ENCODE measurements at places on chromosomes 5 and 9.
A peak's percentile ranks its signal among the peaks of the same experiment; 100 is the strongest.

GRCh38 chr5:10220248-10220647 is 29.4 kb downstream of the ATPSCKMT start:
- no peak for DNase-seq

GRCh38 chr9:131393622-131394463 is at the start of gene PRRC2B:
PRRC2B (plus strand) TSS chr9:131394086; CDS start chr9:131430145, 36,059 bp downstream.
- peak; percentile 61 for DNase-seq

DNA sequence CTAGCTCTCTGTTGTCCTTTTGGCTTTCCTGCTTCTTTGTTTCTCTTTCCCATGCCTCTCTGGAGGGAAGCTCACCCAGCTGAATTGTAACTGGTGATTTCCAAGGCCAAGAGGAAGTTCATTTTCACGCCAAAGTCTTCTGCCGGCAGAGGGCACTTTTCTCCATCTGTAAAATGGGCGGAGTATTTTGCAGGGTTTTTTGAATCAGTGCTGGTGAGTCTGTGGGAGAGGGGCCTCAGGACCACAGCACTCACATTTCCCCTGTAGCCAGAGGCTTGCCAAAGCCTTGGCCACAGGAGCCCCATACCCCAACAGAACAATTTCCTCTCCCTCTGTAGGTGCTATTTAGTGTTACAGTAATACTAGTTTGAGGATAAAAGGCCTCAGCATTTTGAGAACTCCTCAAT is 42.3 kb upstream of the MATR3 start:
- no peak for DNase-seq

DNA sequence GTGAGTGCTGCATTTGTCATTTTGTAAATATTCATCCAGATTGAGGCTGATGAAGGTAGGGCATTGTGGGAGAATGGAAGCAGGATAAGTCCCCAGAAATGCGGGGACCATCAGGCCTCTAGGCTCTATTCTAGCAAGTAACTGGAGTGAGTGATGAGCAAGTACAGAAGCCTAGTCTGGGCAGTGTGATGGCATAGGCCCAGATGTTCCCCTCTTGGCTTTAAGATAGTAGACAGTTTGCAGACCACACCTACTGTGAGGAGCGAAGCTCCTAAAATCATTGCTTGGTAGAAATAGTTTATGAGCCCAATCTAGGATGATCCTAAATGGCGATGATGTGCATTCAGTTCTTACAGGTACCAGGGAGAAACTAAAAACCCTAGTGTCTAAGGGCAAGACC is 24.3 kb downstream of the NDFIP1 start:
- DNase-seq: no peak

- DNase-seq: no peak
Observed at GRCh38 chr5:111747337-111747736, 9.7 kb downstream of the NREP start.

DNA sequence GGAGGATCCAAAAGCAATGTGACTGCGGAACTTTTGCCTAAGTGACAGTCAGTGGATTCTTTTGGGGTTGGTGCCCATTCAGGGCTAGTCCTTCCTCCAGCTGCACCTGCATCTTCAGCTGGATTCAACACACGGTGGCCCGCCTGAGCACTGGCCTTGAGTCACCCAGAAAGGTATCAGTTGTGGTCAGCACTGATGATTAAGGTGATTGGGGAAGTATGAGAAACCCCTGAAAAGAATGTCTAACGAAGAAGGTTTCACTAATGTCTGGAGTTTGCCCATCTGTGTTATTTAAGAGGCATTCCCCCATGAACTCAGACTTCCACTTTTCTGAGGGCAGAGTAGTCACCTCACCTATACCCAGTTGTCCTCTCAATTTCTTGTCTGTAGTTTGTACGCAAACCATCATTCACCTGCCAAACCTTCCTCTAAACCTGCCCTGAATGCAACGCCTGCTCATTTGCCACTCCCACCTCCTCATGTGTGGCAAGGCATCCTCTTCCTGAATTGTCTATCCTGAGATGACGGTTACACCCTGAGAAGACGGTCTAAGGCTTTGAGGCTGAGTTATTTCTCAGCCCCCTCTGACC is 27.2 kb downstream of the CSF2 start:
- no peak for DNase-seq

DNA sequence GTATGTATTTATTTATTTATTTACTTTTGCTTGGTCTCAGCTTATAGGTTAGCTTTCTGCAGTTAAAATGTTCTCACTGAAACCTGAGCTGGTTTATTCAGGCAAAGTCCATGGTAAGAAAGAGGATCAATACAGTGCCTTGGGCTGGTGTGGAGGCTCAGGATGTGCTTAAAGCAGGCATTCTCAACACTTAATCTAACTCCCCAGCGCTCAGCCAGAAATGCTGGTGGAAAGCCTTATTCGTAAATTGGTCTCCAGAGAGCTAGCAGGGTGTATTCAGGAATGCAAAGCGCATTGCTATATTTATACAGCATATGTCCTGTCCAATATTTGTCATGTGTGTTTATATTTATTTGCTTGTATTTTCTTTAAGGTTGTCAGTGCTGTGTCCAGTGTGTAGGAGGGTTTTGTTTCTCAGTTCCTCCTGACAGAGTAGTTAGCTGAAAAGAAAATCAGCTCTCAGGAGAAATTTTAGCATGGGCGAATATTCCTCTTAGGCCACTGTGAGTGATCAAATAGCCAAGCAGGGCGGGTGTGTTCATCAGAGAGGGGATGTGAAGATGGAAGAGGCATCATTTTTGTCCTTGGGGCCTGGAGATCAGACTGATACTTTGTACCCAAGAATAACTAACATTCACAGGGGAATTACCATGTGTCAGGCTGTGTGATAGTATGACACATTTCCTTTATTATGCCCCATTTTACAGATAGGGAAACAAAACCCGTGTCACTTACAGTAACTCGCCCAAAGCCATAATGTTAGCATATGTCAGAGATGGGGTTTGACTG is 65.8 kb downstream of the DOCK2 start:
- no peak for DNase-seq

DNA sequence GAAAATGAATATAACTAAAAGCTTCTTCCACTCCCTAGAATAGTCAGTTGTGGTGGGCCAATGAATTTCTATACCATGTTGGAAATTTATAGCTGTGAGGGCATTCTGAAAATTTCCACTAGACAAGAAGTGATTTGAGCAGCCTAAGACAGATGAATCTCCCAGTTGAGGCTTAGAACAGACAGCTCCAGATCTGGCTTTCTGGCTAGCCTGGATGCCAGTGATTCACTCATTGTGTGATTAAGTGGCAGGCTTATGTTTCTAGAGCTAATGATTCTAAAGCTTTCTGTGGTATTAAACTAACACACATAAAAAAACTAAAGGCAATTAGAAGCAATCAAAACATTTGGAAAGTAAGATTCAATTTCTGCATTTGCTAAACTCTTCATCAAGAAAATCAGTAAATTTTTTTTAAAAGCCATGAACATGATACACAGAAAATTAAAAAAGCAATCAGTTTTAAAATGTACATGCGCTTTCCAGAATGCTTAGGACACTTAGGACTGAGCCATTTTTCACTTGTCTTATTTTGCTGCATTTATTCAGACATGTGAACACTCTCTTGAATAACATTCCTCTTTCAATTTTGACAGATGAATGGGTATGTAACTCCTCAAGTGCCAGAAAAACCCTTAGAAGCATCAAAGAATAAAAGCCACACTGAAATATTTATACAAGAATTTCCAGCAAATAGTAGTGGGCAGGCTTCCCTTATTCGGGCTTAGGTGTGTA is 100.5 kb upstream of the GNAQ start:
- DNase-seq: peak; percentile 2

DNA sequence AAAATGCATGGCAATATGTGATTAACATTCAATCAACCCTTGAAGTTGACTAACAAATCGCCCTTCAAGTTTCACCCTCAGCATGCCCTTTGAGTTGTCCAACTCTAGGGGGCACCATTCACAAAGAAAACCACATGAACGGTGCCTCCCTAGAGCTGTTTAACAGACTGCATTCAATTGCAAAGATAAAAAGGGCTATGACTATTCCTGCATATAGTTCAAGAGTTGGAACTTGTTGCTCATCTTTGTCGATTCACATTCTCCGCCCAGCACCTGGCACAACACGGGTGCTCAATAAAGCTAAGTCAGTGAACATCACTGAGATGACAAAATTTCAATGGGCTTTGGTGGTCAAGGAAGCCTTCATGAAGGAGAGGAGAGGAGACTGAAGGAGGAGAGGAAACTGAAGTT is 69.6 kb upstream of the SLC30A5 start:
- DNase-seq: no peak

DNA sequence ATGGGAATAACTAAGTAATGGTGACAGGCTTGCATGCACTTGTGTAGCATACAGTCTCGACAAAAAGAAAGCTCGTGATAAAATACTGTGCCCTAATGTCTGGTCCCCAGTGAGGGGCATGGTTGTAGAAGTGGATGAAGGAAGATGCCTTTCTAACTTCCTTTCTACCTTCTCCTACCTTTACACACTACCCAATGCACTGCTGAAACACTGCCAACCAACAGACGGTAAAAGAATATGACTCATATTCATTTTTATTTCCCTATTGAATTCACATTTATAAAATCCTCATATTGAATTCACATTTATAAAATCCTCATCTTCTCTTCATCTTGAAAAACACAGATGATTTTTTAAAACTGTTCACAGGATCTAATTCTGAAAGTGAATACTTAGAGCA is 223.0 kb downstream of the PJA2 start:
- DNase-seq: no peak

DNA sequence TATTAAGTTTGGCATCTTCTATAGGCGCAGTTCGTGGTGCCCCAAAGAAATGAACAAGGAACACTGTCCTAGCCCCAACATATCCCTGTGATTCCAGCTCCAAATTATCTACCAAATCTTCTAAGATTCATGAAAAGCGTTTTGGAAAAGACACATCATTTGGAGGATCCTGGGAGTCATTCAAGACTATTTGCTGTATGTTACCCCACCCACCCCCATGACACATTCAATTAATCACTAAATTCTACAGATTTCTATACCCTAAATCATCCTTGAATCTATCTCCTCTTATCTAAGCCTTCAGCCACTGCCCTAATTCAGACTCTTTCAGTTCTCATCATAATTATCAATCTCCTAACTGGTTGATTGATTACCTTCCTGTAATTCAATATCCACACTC is 5.5 kb upstream of the RUSC2 start:
- no peak for DNase-seq

GRCh38 chr5:2317540-2317939 is 433.9 kb downstream of the IRX2 start:
- no peak for DNase-seq

GRCh38 chr9:90900130-90900529 is 98.5 kb downstream of the SYK start:
- no peak for DNase-seq

GRCh38 chr5:172527559-172527958 is 73.2 kb upstream of the SH3PXD2B start:
- no peak for DNase-seq

DNA sequence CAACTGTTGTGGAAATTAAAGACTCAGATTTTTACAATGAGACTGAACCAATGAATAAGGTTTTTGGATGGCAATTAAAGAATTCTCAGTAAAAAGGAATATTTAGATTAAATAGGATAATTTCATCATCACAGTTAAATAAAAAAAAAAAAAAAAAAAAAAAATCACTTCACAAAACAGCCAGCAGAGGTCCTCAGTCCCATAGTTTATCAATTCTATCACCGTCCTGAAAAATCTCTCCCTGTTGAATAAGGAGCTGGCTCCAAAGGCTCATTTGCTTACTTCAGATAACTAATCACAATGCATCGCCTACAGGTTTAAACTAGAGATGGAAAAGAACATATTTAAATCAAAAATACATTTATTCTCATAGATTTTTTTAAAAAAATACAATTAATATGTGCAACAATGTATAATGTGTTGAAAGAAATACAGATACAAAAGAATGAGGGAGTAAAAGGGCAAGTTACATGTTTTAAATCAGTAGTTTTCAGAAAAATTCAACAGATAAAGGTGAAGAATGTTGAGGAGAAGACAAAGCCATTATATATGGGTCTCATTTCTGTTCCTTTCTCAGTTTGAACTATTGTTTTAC is 175.8 kb upstream of the CHD1 start:
- no peak for DNase-seq

GRCh38 chr9:88742905-88743304 is 207.9 kb downstream of the NXNL2 start:
- DNase-seq: no peak

DNA sequence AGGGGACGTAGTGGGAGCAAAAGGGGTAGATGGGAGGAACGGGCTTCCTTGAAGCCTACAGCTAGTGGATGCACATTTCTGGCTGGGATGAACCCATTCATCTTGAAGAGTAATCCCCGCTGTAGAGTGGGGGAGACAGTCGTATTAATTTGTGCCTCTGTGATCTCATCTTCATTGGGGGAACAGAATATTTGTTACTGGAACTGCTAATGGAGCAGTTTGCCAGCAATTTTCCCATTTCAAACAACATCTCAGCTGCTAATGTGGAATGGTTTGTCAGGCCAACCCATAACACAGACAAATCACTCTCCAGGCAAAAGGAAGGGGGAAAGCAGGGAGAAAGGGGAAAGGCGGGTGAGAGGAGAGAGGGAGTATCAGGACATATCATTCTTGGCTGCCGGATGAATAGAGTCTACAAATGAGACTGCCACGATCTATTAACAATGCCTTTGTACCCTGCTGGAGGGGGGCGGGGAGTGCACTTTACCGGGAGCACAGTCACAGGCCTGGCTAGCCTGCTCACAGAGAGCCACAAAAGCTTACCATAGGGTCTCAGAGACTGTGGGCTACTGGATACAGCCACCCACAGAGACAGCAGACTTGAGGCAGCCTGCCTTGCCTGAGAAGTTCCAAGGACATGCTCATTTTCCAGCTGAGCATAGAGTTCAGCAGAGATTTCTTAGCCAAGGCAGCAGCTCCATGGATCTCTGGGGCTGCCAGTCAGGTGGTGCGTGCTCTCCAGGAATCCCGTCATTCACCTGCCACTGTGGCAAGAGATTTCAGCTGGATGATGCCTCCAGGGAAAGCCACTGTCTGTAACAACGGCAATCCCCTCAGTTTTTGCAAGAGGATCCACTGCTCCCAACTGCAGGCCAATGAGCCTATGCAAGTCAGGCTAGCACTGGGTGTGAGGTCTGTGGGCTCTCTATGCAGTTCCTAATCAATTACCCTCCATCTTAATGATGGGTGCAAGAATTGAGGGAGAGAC is 217.7 kb upstream of the PANK3 start:
- no peak for DNase-seq

GRCh38 chr5:55993013-55993412 is 1.8 kb downstream of the IL6ST start:
- DNase-seq: no peak

DNA sequence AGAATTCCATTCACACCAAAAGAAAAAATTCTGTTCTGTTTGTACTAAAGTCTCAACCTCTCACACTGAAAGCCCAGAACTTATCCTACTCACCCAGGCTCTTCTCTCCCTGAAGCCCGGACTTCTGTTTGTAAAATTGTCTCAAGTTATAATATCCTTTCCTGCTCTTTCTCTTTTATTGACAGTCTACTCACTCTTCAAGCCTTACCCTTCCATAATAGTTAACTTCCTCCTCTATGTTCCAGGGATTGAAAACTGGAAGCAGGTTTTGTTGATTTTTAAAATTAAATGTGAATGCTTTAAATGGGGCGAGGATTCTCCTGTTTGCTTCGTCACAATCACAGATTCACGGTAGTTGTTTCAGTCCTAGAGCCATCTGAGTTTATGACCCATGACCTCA is 51.7 kb upstream of the CCDC112 start:
- DNase-seq: no peak

GRCh38 chr5:129803403-129803802 is 55.5 kb downstream of the MINAR2 start:
- DNase-seq: no peak
